Breast epithelium (tissue), 4 donors: ENCODE measurements at places on chromosomes 4 and X. TPM values are rescaled to one million over a fixed set of nuclear protein-coding genes. Genes with fewer than 3 reads are reported as not detected.

MAPK10 gene
- total RNA-seq = 18.4 TPM

DMD gene
- 135 TPM for total RNA-seq

GLRB gene
- 10.7 TPM for total RNA-seq

SOX3 gene
- total RNA-seq = not detected

SPANXA1 gene
- total RNA-seq = not detected

CXCL10 gene
- not detected for total RNA-seq

STARD8 gene
- 18.7 TPM for total RNA-seq

UNC5C gene
- total RNA-seq = 6.2 TPM

NXT2 gene
- total RNA-seq = 17.9 TPM

GPM6B gene
- total RNA-seq = 35.7 TPM

KANTR gene
- total RNA-seq = 29.8 TPM

ARX gene
- total RNA-seq = not detected

TRIM61 gene
- 0.33 TPM for total RNA-seq

LGI2 gene
- 2.2 TPM for total RNA-seq

MSX1 gene
- 17.9 TPM for total RNA-seq
